ENCODE measurements at places on chromosomes 2 and 18.
A peak's percentile ranks its signal among the peaks of the same experiment; 100 is the strongest.

DNA sequence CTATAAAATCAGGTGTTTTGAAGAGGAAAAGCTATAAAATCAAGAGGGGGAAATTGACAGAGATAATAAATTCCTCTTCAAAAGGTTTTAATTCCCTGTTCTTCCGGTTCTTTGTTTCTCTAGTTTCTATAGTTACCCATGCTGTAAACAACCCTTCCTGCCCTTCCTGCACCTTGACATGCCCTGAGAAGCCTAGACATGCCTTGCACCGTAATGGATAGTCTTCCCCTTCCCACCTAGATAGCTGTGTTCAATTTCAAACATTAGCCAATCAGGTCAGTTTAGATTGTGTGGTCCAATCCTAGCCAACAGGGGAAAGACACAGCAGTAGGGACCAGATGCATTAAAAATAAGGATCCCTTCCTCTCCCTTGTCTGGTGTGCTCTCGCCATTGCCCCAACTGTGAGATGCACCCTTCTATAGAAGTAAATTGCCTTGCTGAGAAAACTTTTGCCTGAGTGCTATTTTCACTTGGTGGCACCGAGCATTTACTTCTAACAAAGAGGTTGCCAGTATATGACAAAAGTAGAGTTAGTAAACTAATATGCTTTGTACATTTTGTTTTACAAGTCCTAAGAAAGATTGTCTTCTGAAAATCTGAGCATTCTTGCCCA, 27.1 kb downstream of the SULT1C4 start:
- no peak for DNase-seq
- H3K27ac ChIP-seq = no peak overlapping the region
- H3K27me3 ChIP-seq = peaks cover 45% of the 10 kb centered on the region

DNA sequence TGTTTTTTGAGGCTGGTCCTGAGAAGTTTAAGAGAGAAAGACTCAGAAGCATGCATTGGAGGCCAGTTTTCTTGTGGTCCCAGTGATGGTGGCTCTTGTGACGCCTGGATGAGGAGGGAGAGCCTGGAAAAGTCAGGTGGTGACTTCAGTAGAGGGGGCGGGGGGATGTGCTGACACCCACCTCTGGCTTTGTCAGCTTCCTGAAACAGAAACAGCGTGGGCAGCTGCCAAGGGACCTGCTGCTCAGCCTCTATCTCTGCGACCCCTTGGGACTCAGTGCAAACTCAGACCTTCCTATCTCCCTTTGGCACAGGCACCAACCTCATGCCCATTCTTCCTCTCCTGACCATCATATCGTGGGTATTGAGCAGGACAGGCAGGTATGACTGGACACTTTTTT, 6.4 kb downstream of the TGFBRAP1 start:
- peak overlapping the region; percentile 36 for H3K27ac ChIP-seq
- no peaks in the 10 kb centered on the region for H3K27me3 ChIP-seq
- no peak for DNase-seq
- peaks cover 4% of the 10 kb centered on the region for H3K36me3 ChIP-seq
- H3K4me1 ChIP-seq = peaks cover 47% of the 10 kb centered on the region

- no peaks in the 10 kb centered on the region for H3K4me1 ChIP-seq
- H3K27ac ChIP-seq = no peak overlapping the region
- H3K36me3 ChIP-seq = peaks cover 29% of the 10 kb centered on the region
- no peak overlapping the region for H3K4me3 ChIP-seq
- no peak for DNase-seq
Observed at GRCh38 chr2:24819442-24820174, 26.4 kb downstream of the CENPO start.

- H3K27me3 ChIP-seq = no peaks in the 10 kb centered on the region
- DNase-seq = no peak
Observed at GRCh38 chr2:60047944-60048525, 505.4 kb downstream of the BCL11A start.

DNA sequence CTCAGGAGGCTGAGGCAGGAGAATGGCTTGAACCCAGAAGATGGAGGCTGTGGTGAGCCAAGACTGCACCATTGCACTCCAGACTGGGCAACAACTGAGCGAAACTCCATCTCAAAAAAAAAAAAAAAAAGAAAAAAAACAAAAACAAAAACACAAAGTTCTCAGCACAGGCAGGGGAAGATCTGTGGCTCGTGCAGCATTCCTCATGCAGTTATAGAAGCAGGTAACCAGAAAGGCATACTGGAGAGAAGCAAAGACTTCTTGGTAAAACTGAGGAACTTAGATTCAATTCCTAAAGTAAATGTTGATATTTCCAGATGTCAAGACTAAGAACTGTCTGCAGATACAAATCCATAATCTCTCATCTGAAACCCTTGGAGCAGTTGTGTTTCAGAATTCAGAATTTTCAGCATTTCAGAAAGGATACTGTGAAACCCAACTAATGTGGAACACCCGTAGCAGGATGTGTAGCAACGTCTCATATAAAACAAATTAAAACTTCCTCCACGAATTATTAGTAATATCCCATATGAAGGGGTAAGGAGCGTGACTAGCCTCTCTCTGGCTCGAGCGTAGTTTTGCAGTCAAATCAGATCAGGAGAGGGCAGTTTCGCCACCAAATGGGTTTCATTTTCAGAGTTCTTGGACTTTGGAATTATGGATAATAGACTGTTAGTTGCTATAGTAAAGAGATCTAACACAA, 13.2 kb upstream of the SLC25A52 start:
- no peak overlapping the region for H3K27ac ChIP-seq
- H3K4me1 ChIP-seq = no peaks in the 10 kb centered on the region
- H3K4me3 ChIP-seq = no peak overlapping the region
- no peak for DNase-seq
- no peaks in the 10 kb centered on the region for H3K36me3 ChIP-seq

GRCh38 chr2:233062946-233063268, 2.8 kb downstream of the INPP5D start:
- peaks cover 56% of the 10 kb centered on the region for H3K36me3 ChIP-seq
- no peak for DNase-seq
- H3K4me3 ChIP-seq = peak overlapping the region; percentile 98
- H3K27ac ChIP-seq = peak overlapping the region; percentile 95
- H3K27me3 ChIP-seq = no peaks in the 10 kb centered on the region

DNA sequence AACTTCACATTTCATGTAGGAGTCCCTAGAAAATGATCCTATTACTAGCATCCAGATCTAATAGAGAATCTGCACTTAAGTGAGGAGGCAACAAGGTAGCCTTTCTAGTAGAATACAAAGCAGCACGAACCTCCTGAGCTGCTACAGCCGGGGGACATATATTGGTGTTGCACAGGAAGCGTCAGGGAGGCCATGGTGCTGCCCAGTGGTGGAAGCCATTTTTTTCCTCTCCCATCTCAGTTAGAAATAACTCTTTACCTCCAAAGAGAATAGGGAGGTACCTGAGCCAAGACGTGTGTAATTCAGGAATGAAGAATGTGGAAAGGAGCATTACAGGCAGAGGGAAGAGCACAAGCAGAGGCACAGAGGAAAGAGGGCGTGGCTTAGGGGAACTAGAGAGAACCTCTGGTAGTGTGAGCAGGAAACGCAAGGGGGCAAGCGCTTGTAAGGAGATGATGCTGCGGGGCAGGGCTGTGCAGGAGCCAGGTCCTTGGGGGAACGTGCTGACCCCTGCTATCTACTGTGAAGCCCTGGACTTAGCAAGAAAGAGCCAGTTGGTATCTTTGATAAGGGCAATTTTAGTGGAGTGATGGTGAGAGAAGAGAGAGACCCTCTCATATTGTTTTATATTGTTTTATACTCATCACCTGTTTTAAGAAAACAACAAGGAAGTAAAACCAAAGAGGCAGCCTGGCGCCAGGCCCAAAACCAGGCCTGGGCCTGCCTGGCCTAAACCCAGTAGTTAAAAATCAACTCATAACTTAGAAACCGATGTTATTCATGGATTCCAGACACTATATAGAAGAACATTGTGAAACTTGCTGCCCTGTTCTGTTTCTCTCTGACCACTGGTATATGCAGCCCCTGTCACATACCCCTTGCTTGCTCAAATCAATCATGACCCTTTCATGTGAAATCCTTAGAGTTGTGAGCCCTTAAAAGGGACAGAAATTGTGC, 50.0 kb upstream of the TTC39C start:
- H3K27ac ChIP-seq = peak overlapping the region; percentile 77
- DNase-seq = peak; percentile 53
- peak overlapping the region; percentile 50 for H3K4me3 ChIP-seq
- no peaks in the 10 kb centered on the region for H3K27me3 ChIP-seq
- peaks cover 51% of the 10 kb centered on the region for H3K4me1 ChIP-seq

GRCh38 chr2:218878926-218879761, 1.5 kb upstream of the WNT10A start:
- peaks cover 10% of the 10 kb centered on the region for H3K36me3 ChIP-seq
- no peak for DNase-seq
- peaks cover 2% of the 10 kb centered on the region for H3K27me3 ChIP-seq
- peaks cover 35% of the 10 kb centered on the region for H3K4me1 ChIP-seq

GRCh38 chr2:225932811-225933413, 533.4 kb downstream of the NYAP2 start:
- H3K4me3 ChIP-seq = no peak overlapping the region
- no peaks in the 10 kb centered on the region for H3K27me3 ChIP-seq
- DNase-seq = no peak
- no peaks in the 10 kb centered on the region for H3K36me3 ChIP-seq
- H3K27ac ChIP-seq = no peak overlapping the region

- no peaks in the 10 kb centered on the region for H3K4me1 ChIP-seq
- peaks cover 4% of the 10 kb centered on the region for H3K36me3 ChIP-seq
- no peak overlapping the region for H3K27ac ChIP-seq
- DNase-seq = no peak
- H3K4me3 ChIP-seq = no peak overlapping the region
Observed at GRCh38 chr2:148794558-148794957, 80.5 kb upstream of the KIF5C start.

- no peaks in the 10 kb centered on the region for H3K4me1 ChIP-seq
- peaks cover 2% of the 10 kb centered on the region for H3K36me3 ChIP-seq
- H3K27ac ChIP-seq = no peak overlapping the region
- peaks cover 47% of the 10 kb centered on the region for H3K27me3 ChIP-seq
- no peak for DNase-seq
Observed at GRCh38 chr2:200279857-200280256, 26.6 kb upstream of the SPATS2L start.

GRCh38 chr18:62399781-62400308, 74.7 kb downstream of the TNFRSF11A start:
- no peak for DNase-seq
- peaks cover 16% of the 10 kb centered on the region for H3K27me3 ChIP-seq
- no peak overlapping the region for H3K27ac ChIP-seq
- peaks cover 3% of the 10 kb centered on the region for H3K36me3 ChIP-seq

DNA sequence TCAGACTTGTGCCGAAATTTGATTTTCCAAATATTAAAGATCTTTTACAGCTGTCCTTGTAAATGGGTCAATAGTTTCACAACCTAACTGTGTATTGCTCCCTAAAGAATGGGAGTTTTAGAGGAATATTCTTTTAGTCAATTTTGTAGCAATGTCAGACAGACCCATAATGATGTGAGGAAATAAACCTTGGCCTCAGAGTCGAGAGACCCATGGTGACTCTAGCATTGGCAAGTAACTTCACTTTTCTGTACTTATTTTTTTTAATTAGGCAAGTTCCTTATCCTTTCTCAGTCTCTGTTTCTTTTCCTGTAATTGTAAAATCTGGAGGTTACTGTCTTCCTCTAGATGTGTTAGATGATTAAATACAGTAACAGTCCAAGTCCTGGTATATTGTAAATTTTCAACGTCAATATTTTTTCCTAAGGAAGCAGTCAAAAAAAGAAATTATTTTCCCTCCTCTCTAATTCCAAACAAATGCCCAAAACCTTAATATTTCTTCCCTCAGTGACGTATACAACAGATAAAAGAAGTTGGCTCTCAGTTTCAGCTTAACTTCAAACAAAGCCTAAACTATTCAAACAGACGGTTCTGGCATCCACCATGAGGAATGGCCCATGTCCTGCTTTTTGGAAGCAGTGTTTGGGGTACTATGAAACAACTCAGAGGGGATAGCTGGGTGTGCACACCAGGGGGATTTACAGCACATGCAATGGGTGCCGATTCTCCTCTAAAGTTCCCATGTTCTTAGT, 466.7 kb downstream of the TNS1 start:
- peaks cover 21% of the 10 kb centered on the region for H3K27me3 ChIP-seq
- no peak overlapping the region for H3K4me3 ChIP-seq
- no peaks in the 10 kb centered on the region for H3K4me1 ChIP-seq
- H3K27ac ChIP-seq = no peak overlapping the region
- no peak for DNase-seq

DNA sequence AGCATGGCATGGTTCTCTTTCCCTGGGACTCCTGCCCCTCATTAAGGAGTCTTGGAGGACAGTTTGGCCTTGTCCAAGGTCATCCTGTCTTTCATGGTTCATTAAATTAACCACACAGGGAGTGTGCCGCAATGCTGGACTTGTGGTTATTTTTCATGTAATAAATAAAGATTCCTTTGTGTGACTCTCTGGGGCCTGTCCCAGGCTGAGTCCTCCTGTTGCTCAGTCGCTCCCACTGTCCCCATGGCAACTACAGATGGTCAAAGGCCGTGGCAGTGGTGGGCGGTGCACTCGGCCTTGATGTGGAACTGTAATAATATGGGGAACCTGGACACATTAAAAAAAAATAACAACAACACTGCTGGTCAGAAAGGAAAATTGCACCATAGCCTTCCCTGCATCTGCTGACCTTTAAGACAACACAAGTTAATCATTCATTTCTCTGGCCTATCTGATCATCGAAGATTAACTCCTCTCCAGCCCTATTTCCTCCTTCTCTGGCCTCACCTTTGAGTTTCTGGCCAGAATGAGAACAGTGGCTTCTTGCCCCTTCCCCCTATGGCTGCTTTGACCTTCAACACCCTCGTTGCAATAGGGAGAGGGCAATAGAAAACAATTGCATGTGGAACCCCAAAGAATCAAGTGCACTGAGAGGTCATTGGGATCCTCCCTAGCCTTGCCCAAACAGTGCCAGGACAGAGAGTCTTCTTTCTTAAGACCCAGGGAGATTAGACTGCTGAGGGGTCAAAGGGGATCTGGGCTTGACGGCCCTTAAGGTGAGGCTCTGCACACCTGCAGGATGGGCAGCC, 44.7 kb downstream of the PSD4 start:
- no peak for DNase-seq
- H3K4me3 ChIP-seq = no peak overlapping the region
- no peaks in the 10 kb centered on the region for H3K27me3 ChIP-seq
- peaks cover 13% of the 10 kb centered on the region for H3K4me1 ChIP-seq
- no peaks in the 10 kb centered on the region for H3K36me3 ChIP-seq

DNA sequence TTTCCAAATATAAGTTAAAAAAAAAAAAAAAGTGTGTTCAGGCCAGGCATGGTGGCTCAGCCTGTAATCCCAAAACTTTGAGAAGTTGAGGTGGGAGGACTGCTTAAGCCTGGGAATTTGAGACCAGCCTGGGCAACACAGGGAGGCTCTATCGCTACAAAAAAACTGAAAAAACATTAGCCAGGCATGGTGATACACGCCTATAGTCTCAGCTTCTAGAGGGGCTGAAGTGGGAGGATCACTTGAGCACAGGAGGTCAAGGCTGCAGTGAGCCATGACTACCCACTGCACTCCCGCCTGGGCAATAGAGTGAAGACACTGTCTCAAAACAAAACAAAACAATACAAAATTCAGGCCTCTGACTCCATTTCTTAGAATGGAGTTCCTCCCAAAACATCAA, 9.2 kb downstream of the USP37 start:
- peaks cover 12% of the 10 kb centered on the region for H3K4me1 ChIP-seq
- peaks cover 56% of the 10 kb centered on the region for H3K36me3 ChIP-seq
- DNase-seq = no peak
- H3K27ac ChIP-seq = no peak overlapping the region
- H3K27me3 ChIP-seq = no peaks in the 10 kb centered on the region
- H3K4me3 ChIP-seq = no peak overlapping the region
